ENCODE measurements at places on chromosomes 6 and 20. TPM values are rescaled to one million over a fixed set of nuclear protein-coding genes. Genes with fewer than 3 reads are reported as not detected.

TPX2 gene
- 6.9 TPM for total RNA-seq

COL11A2 gene
- total RNA-seq: 0.15 TPM

JAG1 gene
- 34.9 TPM for total RNA-seq

BAG2 gene
- 23.4 TPM for total RNA-seq

AKAP12 gene
- total RNA-seq: 204 TPM

RBBP8NL gene
- not detected for total RNA-seq
